ENCODE measurements at places on chromosomes 11 and 22. TPM values are rescaled to one million over a fixed set of nuclear protein-coding genes. Genes with fewer than 3 reads are reported as not detected.
A peak's percentile ranks its signal among the peaks of the same experiment; 100 is the strongest.

Gene OR51E2
- not detected for polyA plus RNA-seq

Gene TCN1
- not detected for polyA plus RNA-seq

Gene SERPING1
- not detected for polyA plus RNA-seq

Gene TSPAN18
- 48.6 TPM for polyA plus RNA-seq

Gene INPP5J
- polyA plus RNA-seq: not detected

Gene CRACR2B
- not detected for polyA plus RNA-seq

Gene P2RY2
- polyA plus RNA-seq: not detected

DNA sequence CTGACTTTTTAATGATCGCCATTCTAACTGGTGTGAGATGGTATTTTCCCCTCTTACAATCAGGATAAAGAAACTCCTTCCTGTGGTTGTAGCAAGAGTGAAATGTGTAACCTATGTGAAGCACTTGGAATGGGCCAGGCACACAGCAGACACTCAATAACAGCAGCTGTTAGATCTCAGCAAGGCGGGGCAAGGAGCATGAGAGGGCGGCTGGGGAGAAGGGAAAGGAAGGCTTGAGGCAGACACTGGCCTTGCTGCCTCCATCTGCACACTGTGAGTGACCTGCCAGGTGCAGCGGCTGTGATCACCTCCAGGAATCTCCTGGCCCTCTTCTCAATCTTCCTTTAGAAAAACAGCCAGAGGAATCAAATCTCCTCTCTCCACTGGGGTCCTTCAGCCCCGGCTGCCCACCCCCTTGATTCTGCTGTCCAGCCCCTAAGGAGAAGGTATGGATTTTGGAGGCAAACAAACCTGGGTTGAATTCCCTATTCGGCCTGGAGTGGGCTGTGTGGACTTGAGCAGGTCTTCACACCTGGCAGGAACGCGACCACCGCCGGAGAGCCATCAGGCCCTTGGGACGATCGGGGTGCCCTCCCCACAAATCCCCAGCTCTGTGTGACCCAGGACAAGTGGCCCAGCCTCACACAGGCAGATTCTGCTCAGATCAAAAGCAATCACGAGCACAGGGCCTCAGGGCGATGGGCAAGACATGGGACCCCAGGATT, 49.0 kb downstream of the RPUSD4 start:
- DNase-seq: no peak
- no peaks in the 10 kb centered on the region for H3K27me3 ChIP-seq
- no peak overlapping the region for H3K27ac ChIP-seq
- no peak overlapping the region for H3K4me3 ChIP-seq

GRCh38 chr11:117809236-117810055, 12.4 kb upstream of the DSCAML1 start:
- H3K36me3 ChIP-seq: no peaks in the 10 kb centered on the region
- H3K4me1 ChIP-seq: peaks cover 15% of the 10 kb centered on the region
- DNase-seq: no peak
- no peaks in the 10 kb centered on the region for H3K27me3 ChIP-seq
- no peak overlapping the region for H3K27ac ChIP-seq

DNA sequence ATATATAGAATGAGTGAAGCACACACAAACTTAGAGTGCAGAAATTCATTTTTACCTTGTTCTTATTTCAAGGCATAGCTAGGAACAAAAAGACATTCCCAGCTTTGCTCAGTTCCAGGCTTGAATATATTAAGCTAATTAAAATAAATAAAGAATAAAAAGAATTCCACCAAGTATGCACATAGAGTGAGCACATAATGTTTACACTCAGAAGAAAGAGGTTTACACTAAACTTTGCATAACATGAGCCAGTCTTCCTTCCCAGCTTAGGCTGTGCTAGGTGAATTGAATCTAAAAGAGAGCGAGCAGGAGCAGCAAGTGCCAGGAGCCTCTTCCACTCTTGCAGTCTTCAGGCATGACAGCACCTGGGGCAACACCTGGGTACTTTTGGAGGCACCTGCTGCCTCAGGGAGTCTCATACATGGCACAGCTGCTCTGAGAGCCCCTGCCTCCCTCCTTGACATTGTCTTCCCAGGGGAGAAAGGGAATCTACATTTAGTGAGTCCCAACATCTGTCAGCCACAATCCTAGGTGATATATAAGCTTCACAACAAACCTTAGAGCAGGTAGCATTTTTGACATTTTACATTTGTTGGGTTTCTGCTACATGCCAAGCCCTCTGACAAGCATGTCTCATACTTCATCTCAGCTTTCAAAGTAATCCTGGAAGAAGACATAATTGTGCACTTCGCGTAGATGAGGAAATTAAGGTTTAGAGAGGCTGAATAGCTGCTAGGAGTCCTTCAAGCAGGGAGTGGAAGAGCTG, 732.7 kb upstream of the TENM4 start:
- no peaks in the 10 kb centered on the region for H3K36me3 ChIP-seq
- no peak overlapping the region for H3K27ac ChIP-seq
- no peaks in the 10 kb centered on the region for H3K4me1 ChIP-seq
- no peak for DNase-seq

DNA sequence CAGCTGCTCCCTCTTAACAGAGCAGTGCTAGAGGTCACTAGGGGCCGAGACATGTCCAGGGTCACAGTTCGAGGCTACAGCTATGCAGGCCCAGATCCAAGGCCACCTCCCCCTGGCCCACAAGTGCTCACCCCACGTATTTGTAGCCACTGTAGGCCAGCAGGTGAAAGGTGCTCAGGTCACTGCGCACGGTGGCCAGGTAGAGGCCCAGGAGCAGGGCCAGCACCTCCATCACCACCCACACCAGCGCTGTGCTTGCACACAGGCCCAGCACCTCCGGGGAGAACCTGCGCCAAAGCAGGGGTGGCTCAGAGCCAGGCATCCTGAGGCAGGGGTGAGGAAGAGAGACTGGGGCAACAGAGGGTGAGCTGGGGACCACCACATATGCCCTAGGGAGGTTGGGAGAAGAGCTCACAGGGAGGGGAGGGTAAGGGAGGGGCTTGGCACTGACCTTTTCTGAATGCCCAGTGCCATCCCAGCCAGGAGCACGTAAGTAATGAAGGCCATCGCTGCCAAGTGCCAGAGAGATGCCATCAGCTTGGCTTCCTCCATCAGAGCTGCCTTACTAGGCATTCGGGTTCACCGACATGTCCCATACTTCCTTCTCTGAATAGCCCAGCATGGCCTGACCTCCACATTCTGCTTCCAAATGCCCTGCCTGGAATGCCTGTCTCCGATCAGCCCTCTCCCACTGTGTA, 3.5 kb downstream of the YIF1A start:
- no peaks in the 10 kb centered on the region for H3K36me3 ChIP-seq
- peaks cover 44% of the 10 kb centered on the region for H3K4me1 ChIP-seq
- H3K27me3 ChIP-seq: no peaks in the 10 kb centered on the region
- no peak for DNase-seq
- H3K4me3 ChIP-seq: no peak overlapping the region

DNA sequence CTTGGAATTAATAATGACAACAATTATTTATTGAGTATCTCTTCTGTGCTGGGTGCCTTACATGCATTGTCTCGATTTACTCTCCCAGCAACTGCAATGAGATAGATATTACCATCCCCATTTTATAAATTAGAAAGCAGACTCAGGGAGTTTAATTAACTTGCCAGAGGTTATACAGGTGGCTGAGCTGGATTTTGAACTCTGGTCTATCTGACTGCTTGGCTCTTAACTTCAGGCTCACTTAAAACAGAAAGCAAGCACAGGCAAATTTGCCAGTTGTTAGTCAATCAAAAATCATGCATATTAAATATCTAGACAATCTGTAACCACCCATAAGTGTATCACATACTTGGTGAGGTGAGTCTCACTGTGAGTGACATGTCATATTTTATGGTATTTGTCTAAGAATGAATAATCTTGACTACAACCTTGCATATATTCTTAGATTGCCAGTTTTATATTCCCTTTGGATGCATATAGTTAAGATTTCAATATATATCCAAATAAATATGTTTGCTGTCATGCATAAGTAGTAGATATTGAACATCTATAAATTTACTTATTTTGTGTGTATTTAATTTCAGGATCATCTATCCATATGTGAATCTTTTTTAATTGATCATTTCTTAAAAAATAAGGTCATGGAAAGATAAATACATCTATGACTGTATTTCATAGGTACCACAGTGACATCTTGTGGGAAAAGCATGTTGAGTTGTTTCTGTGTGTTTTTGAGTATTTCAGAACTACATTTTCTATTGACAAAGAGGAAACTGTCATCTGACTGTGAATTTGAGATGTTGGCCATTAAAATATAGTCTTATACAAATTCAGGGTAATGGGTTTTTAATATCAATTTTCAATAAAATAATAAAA, 112.0 kb upstream of the ARHGAP42 start:
- H3K4me3 ChIP-seq: no peak overlapping the region
- no peak for DNase-seq
- H3K4me1 ChIP-seq: no peaks in the 10 kb centered on the region
- no peak overlapping the region for H3K27ac ChIP-seq

DNA sequence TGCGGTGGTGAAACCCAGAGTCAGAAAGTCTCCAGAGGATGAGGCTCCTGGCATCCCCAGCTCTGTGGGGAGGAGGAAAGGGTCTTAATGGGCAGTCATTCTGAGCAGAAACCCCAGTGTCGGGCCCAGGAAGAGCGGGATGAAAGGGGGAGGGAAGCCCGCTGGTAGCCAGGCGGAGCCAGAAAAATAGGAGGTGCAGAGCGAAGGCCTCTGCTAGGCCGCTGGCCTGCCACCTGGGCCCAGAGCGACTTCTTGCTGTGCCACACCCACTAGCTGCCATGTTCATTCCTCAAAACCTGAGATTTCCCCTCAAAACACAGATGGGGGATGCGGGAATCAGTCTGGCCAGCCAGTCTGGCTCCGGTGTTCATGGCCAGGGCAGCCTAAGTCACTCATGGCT, 650 bp upstream of the POU2AF3 start:
- no peaks in the 10 kb centered on the region for H3K27me3 ChIP-seq
- H3K4me1 ChIP-seq: no peaks in the 10 kb centered on the region
- DNase-seq: no peak
- no peak overlapping the region for H3K4me3 ChIP-seq
- H3K27ac ChIP-seq: no peak overlapping the region
- no peaks in the 10 kb centered on the region for H3K36me3 ChIP-seq

- no peak overlapping the region for H3K4me3 ChIP-seq
- no peaks in the 10 kb centered on the region for H3K36me3 ChIP-seq
- DNase-seq: peak; percentile 28
- no peaks in the 10 kb centered on the region for H3K27me3 ChIP-seq
- peaks cover 14% of the 10 kb centered on the region for H3K4me1 ChIP-seq
Measured at GRCh38 chr22:39839917-39840510, 53.5 kb downstream of the ENTHD1 start.

DNA sequence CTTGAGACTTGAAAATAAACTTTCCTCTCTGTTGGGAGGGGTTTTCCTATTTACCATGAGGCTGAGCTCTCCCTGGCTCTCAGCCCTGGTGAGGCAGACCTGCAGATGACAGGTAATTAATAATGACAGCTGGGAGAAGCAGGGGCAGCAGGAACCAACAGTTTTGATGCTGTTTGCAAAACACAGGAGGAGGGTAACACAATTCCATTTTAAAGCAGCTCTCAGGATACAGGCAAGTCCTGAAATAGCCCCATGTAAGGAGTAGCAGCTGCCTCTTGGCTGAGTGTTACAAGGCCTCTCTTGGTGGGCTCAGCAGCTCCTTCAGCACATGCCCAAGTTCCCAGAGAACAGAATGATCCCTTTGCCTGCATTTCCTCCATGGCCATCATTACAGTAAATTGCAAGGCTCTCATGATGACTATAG, 13.3 kb downstream of the PARVA start:
- H3K36me3 ChIP-seq: no peaks in the 10 kb centered on the region
- no peak for DNase-seq
- no peaks in the 10 kb centered on the region for H3K4me1 ChIP-seq
- no peaks in the 10 kb centered on the region for H3K27me3 ChIP-seq
- no peak overlapping the region for H3K4me3 ChIP-seq

DNA sequence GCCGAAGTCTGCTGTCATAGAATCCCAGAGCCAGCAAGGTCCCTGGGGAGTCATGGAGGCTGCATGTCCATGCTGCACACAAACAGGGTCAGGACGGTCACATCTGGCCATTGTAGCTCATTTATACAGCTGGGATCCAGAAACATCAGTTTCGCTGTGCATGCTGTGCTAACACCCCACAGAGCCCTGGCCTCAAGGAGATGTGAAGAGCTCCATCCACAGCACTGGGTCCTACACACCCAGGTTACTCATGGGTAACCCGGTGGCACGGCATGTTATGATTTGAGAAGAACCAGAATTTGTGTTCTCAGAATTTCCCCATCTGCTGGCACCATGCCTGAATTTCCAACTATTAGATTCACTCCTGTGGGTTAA, 146.3 kb upstream of the ARHGAP20 start:
- DNase-seq: no peak
- H3K4me1 ChIP-seq: no peaks in the 10 kb centered on the region
- no peaks in the 10 kb centered on the region for H3K36me3 ChIP-seq
- no peak overlapping the region for H3K27ac ChIP-seq

DNA sequence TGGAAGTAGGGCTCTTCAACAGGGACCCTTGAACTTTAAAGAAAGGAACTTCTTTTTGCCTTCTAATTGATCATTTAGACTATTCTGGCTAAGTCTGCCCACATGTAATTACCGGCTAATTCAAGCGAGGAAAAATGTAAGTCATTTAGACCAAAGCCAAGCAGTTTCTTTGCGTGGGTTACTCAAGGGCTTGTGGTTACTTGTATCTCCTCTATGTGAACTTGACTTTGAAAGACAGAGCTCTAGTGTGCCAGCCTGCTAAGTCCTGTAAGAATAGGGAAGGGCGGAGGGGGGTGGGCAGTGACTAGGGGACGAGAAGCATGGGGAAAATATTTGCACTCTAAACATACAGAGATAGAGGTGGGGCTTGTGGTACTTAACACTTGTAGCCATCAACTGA, 145.2 kb upstream of the TEAD1 start:
- no peak for DNase-seq
- no peak overlapping the region for H3K4me3 ChIP-seq
- H3K4me1 ChIP-seq: no peaks in the 10 kb centered on the region

GRCh38 chr22:43232445-43232844, 45.5 kb upstream of the TTLL12 start:
- no peaks in the 10 kb centered on the region for H3K27me3 ChIP-seq
- H3K4me3 ChIP-seq: no peak overlapping the region
- no peak for DNase-seq
- no peak overlapping the region for H3K27ac ChIP-seq
- H3K36me3 ChIP-seq: no peaks in the 10 kb centered on the region

DNA sequence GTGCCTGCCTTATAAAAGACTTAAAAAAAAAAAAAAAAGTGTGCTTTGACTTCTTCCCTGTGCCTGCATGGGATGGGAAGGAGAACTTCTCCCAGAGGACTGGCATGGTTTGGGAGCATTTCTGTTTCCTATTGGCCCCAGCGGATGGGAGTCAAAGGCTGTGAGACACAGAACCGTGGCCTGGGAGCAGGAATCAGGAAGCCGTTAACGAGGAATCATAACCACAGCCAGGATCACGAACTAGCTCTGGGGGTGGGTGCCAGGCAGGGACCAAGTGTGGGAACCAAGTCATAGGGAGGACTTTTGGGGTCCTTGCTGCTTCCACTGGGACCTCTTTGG, 526 bp downstream of the C1QTNF6 start:
- H3K36me3 ChIP-seq: no peaks in the 10 kb centered on the region
- no peak overlapping the region for H3K4me3 ChIP-seq
- DNase-seq: no peak
